ENCODE measurements at places on chromosomes 2 and 18.

GRCh38 chr2:177897278-177897677 lies 175.3 kb downstream of the PDE11A start:
- DNase-seq, result no peak

DNA sequence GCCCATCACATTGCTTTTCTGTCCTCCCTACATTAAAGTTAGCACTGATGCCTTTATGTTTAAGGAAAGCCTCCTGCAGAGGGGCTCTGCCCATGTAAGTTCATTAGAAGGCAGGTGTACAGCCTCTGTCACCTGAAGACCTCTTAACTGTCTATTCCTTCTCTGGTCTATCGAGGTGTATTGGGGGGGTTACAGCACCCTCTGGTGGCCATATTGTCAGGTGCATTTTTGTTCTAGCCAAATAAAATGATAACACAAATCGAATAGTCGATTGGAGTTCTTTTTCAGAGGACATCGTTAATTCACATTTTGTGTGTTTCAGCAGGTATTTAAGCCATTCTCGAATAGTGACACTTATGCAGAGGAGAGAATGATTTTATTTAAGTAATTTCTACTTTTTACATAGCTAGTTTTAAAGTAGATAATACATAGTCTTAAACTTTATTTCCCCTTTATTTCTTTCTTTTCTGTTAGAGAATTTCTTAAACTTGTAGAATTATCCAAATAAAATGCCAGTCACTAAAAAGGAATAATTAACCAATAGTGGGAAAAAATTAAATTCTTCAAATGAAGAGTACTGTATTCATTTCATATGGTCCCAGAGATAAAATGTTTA lies 136.8 kb downstream of the NEDD4L start:
- peak; percentile 12 for DNase-seq

DNA sequence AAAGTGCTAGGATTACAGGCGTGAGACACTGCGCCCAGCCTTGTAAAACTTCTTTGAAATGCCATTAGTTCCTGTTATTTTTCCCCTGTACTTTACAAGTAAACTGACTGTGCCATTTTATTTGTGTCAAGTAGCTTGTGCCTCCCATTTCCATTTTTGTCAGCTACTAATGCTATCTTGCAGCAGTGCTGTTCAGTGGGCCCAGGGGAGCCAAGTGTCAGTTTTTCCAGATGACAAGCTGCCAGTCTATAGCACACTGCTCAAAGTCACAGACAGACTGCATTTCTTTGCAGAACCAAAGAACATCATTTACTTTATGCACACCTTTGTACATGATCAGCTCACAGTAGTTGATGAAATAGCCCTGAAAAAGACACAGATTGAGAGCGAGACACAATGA lies 901.3 kb upstream of the CDH2 start:
- DNase-seq, result no peak

GRCh38 chr18:23036660-23037201 lies 98.6 kb upstream of the CABLES1 start:
- no peak for DNase-seq

DNA sequence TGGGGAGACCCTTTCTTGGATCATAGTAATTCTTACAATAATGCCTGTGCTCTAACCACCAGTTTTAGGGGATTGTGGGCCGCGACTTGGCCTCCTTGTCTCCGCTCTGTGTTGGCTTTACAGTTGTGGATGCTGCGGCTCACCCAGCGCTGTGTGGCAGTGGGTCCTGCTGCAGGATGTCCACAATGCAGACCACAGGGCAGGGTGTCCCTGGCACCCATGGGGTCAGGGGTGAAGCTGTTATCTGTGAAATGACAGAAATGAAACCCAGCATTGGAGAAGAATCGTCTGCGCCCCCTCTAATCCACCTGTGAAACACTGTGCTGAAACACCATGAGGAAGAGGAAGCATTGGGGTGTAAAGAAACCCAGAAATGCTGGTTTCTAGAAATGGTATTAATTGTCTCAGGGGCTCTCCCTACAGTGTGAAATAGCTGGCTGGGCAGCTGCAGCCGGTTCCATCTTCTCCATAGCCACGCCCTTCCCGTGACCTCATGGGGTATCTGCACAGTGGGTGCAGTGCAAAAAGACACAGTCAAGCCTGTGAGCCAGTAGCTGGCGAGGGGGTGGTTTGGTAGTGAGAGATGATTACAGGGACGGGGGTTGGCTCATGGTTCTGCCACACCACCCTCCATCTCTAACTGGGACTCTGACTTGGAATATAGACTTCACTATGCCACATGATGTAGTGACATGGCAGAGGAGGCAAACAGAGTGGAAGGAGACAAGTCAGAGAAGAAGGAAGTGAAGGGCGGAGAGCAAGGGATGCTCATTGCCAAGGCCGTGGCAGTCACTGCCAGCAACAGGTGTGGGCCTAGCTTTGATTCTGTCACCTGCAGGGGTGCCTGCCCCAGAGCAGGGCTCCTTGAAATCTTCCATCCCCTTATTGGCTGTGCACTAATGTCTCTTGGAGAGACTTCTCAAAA lies 16.2 kb downstream of the INPP4A start:
- DNase-seq, result no peak

DNA sequence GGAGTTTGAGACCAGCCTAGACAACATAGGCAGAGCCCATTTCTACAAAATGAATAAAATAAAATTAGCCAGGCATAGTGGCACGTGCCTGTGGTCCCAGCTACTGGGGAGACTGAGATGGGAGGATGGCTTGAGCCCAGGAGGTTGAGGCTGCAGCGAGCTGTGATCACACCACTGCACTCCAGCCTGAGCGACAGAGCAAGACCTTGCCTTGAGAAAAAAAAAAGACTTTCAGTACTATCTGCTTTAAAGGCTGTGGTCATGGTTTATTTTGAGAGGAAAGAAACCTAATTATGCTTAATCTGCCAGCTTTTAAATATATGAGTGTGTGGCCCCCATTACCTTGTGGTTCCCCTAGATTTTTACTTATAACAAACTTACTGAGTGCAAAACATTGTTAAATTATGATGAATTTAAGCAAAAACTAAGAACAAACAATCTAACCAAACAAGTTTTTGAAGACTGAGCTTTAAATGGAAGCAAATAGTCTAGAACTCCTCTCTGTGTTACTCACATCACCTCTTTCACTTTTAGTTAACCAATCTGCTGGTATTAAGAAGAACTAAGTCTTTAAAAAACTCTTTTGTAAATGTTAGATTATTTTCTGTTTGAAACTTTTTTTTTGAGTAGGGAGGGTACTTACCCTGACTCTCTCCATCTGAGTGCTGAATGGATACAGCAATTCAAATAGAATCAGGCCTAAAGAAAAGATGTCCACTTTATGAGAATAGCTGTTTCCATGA lies 65.4 kb downstream of the EIF2AK3 start:
- no peak for DNase-seq

GRCh38 chr2:214410918-214411554 lies at the start of gene VWC2L:
Gene VWC2L, plus strand, starts transcription at chr2:214411054. Its CDS starts 3,140 bp downstream, at chr2:214414194.
- no peak for DNase-seq

GRCh38 chr18:3773303-3773702 lies 323.3 kb downstream of the TGIF1 start:
- DNase-seq, result no peak

DNA sequence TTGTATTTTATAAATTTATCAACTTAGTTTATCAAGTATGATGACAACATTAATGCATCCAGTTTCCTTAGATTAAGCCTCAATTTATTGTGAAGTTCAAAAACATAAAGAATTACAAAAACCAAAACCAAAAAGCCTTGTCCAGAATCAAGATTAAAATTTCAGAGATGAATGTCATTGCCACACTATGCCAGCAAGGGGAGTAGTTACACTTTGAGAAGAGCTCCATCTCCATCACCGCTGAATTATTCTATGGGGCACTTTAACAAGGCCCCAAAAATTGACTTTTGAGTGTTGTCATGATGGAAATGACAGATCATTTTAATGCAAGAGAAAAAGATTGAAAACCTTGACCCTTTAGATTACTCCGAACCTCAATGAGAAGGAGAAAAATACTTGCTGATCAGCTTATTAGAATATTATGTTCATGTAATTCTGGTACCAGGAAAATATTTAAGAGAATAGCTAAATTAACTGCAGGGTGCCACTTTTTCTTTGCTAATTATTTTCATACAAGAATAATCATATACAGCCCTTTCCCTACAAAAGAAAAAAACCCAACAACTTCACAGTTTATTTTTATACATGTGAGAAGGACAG lies 152.5 kb upstream of the AQP4 start:
- no peak for DNase-seq

- no peak for DNase-seq
Observed at GRCh38 chr2:109613081-109613921, 465 bp downstream of the SEPTIN10 start.

GRCh38 chr2:127829845-127830246 lies 18.9 kb upstream of the WDR33 start:
- DNase-seq, result no peak

GRCh38 chr2:155651851-155652250 lies 680.7 kb downstream of the NR4A2 start:
- no peak for DNase-seq

DNA sequence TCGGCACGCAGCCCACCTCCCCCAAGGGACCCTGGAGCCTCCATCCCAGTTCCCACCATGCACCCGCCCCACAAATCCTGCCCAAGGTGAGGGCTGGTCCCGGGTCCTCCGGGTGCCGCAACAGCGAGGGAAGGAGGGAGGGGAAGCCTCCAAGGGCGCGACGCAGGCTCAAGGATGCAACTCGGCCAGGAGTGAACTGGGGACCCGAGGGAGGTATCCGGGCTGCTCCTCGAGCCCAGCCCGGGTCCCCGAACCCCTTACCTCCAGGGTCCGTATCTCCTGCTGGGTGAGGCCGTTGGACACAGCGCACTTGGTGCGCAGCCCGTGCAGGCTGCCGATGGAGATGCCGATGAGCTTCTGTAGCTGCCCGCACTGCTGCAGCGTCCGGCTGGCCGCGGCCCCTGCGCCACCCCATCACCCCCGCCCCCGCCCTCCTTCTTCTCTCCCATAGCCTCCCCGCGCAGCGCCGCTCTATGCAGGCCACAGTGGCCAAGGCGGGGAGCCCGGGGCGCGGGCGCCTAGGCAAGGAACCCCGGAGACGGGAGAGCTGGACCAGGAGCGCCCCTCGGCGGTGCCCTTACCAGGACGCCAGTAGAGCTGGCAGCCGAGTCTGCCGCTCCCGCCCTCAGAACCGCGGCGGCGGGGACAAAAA lies 124.1 kb downstream of the ANKRD30BL start:
- DNase-seq, result no peak

GRCh38 chr2:33267756-33268155 lies 208.7 kb upstream of the RASGRP3 start:
- DNase-seq, result no peak

DNA sequence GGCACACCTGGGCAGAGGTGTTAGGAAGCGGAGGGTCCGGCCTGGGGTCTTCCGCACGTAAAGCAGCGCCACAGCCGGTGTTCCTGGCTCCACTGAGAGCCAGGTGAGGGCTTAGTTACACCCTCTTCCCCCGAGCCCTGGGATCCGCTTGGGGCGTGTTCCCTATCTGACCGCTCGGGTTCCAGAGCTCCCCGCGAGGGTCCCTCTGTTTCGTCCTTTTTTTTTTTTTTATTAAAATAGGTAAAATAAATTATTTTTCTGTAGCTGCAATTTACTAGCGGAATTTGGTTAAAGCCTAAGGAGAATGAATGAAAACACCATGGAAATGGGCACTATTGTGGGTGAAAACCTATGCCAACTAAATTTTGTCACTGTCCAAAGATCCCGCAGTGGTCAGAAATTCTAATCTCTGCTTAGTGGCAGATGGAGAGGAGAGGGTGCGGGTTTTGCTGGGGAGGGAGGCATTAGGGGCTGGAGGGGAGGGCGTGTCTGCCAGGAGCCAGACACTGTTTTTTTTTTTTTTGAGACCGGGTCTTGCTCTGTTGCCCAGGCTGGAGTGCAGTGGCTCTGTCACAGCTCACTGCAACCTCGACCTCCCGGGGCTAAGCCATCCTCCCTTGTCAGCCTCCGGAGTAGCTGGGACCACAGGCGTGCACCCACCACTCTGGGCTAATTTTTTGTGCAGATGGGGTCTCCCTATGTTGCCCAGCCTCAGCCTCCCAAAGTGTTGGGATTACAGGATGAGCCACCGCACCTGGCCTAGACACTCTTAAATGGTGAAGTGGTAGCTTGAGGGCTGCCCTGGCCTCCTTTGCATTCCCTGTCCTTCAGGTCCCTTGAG lies 834 bp downstream of the PDCL3 start:
- no peak for DNase-seq

- DNase-seq, result no peak
Observed at GRCh38 chr2:48098539-48098938, 192.2 kb upstream of the FBXO11 start.

GRCh38 chr2:121731366-121731765 lies 5.3 kb downstream of the NIFK start:
- no peak for DNase-seq

- no peak for DNase-seq
Observed at GRCh38 chr2:101734505-101735165, 37.1 kb downstream of the MAP4K4 start.
